ENCODE measurements at places on chromosomes 11 and 22.

- DNase-seq: peak; percentile 11
Observed at GRCh38 chr11:84564180-84564866, 1062.8 kb downstream of the DLG2 start.

DNA sequence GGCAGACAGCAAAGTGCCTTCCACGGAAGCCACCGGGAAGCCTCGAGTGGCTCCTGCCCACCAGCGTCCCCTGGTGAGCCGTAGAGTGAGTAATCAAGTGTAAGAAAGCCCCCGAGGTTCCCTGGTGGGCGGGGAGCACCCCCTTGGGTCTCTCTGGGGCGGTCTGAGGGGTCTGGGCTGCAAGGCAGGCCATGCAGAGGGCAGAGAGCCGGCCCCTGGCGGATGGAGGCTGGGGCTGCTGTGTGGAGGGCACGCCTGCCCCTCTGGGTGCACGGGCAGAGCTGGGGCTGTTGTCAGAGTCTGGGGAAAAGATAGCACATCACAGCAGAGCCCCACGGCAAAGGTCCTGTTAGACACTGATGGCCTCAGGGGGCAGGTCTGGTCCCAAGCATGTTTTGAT, 25.7 kb upstream of the MYRF start:
- no peak for DNase-seq

GRCh38 chr22:44372611-44373010, 59.9 kb upstream of the SHISAL1 start:
- no peak for DNase-seq

DNA sequence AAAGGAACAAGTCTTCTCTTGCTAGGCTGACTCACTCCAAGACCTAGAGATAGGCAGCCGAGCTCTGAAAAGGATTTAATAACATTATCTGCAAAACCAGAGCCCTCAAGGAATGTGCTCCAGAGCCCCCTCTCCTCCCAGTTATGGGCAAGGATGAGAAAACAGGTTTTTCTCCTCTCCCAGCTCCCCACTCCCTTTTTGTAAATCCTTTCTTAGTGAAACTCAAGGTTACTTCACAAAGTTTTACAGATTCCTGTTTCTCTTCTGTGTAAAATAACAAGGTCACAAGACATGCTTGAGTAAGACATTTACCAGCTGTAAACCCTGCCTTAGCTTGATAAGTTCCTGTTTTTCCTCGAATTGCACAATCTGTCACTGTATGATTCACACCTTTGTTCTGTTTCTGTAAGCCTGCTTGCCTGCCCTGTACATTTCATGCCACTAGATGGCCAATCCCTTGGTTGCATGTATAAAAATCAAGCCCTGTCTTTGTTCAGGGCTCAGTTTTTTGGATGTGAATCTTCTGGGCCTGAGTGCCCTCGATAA, 489.4 kb downstream of the KCNA4 start:
- DNase-seq: no peak

DNA sequence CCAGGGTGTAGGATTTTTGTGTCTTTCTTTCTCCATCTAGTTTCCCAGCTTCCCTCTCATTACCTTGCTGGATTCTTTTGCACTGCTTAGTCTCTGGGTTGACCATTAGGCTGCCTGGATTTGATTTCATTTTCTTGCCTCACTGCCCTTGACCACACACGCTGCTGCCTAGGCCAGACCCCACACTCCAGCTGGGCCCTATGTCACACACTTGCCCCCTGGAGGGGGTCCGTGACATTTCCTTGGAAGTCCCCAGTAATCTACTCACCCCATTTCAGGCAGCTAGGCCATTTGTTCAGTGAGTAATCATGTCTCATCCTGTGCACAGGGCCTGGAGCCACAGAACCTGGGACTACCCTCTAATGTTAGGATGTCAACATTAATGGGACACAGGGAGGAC, 81.9 kb upstream of the SPON1 start:
- no peak for DNase-seq

GRCh38 chr11:3984896-3985295, 109.7 kb upstream of the RRM1 start:
- DNase-seq: peak; percentile 59

DNA sequence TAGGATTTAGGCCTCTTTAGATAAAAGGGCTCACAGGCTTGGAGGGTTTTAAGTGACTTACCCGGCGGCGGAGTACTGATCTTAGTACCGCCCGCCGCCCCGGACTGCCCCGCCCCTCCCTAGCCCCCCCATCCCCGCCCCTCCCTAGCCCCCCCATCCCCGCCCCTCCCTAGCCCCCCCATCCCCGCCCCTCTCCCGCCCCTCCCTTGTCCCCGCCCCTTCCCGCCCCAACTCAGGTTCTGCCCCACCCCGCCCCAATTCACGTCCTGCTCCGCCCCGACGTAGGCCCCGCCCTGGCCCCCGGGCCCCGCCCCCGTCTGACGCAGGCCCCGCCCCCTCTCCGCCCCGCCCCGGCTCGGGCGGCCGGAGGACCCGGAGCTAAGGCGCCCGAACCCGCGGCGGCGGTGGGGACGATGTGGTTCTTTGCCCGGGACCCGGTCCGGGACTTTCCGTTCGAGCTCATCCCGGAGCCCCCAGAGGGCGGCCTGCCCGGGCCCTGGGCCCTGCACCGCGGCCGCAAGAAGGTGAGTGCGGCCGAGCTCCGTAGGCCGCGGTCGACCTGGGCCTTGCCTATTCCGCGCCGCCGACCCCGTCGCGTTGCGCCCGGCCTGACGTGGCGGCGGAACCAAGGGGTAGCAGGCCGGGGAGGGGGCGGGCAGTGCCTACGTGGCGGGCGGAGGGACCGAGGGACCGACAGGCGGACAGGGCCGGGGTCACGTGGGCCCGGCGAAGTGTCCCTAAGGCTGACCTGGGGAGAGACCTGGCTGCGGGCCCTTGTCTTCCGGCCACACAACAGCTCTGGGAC, at the start of gene SCYL1:
Gene SCYL1 (plus strand): TSS at position 343 of the 805 bp plus-strand sequence. CDS start 71 bp downstream, at position 414.
- DNase-seq: peak; percentile 78

Data from activated T-cell treated with anti-CD3 and anti-CD28 coated beads, Interleukin-2, amount 50 U/mL, for 72 hours (primary cell).